ENCODE measurements at places on chromosomes 1 and 21.

DNA sequence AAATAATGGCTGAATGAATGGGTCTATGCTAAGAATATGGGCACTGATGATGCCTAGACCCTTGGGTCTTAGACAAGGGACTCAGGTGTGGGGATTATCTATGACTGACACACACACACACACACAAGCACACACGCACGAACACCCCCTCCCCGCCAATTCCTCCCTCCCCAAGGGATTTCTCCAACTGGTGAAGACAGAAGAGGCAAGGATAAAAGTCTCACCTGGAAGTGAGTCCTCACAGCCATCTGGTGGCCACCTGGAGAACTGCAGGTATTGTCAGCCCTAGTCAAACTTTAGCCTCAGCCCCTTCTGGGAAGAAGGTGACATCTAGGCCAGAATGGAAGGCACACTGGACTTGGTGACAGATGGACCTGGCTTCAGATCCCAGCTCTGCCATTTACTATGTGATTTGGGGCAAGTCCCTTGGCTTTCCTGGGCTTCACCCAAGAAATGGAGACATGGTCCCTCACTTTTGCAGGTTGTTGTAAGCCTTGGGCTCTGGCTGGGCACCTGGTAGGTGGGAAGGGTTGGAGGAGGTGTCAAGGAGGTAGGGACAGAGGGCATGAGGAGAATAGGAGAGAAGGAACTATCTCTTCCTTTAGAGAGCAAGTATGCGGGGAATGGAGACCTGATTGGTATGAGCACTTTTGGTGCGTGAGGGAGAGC is 4.0 kb upstream of the GPR3 start:
- DNase-seq, result peak; percentile 80

DNA sequence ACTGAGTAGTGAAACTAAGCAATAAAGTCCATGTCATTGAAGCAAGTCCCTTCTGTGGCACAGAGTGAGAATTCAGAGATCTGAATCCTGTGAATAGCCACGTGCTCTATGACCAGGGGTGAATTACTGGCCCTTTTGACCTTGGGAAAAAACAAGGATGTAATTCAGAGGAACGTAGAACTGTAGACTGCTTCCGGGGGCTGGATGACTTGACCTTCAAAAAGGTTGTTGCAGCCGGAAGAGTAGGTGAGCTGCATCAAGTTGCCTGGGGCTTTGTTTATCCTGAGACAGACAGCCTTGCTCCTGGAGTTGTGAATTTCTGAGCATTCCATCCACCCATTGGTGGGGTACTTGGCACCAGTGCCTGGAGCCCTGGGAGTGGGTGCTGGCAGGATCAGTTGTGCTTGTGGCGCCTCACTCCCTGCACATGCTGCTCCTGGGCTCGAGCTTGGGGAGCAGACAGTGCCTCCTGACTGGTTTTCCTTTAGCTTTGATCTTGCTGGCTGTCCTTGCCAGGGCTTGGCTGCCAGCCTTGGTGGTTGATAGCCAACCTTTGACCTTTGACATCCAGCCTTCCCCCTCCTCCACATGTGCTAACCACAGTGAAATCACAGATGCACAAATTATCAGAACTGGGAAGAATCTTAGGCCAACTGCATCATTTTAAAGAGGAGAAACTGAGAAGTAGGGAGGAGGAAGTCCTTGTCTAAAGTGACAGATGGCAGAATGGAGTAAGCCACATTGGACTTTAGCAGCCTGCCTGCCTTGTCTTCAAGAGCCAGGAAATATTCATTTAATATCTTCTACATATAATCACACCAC is 16.2 kb upstream of the MYOG start:
- no peak for DNase-seq

- no peak for DNase-seq
These were observed 8.6 kb downstream of the NECTIN4 start for GRCh38 chr1:161080441-161081405.

GRCh38 chr1:24978383-24979032 is 48.4 kb upstream of the RUNX3 start:
- DNase-seq, result no peak

DNA sequence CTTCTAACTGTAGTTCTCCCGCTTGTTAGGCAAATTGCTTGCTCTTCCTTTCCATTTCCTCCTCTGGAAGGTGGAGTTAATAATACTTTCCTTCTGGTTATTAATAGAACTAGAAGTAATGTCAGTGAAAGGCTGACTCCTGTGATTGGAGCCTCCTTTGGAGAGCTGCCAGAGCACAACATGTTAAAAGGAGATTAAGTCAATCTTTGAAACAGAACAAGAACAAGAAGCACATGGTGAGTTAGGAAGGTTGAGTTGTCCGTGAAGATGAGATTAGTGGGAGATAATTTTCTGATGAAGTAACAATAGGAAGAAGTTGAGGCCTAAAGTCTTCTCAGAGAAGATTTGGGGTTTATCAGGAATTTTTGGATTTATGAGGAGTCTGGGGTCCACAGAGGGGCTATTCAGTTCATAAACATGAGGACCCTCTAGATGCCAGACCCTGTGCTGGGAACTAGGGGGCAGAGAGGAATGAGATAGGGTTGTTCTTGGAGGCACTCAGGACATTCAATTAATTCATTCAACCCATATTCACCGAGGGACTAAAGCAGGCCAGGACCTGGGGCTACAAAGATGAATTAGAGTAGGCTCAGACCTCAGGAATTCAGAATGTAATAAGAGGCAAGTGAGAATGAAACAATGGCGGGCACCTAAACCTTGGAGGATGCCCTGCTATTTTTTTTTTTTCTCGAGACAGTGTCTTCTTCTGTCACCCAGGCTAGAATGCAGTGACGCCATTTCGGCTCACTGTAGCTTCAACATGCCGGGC is 40.7 kb upstream of the DHCR24 start:
- DNase-seq, result no peak

- no peak for DNase-seq
These were observed 29.3 kb downstream of the SIPA1L2 start for GRCh38 chr1:232600424-232601258.

DNA sequence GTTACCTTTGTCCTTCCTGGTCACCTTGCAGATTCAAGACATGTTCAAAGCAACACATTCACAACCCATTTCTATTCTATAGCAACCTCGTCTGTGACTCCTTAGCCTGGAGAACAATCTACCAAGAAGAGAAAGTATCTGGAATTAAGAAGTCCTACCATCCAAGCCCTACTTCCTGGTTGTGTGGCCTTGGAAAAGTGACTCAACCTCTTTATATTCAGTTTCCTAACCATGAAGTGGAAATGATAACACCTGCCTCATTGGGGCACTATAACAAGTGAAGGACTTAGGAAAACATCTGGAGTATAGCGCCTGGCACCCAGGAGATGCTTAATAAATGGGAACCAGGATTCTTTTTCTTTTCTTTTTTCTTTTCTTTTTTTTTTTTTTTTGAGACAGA is 36.5 kb upstream of the SRRM1 start:
- no peak for DNase-seq

GRCh38 chr1:12009318-12009947 is 9.9 kb upstream of the MIIP start:
- DNase-seq, result no peak

DNA sequence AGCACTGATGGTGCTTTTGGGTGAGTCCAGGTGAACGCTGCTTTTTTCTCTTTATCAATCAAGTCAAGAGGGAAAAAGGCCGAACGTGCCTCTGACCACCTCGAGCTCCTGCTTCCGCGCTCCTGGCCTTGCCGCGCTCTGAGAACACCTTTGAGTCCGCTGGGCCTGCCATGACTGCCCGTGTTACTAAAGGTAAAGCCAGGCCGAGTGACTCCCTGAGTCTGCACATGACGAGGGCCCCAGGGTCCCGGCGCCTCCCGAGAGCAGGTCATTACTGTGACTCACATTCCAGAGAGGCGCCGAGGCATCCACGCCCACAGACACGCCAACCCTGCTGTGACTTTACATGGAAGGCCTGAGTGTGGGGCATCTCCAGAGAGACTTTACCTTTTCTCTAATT is 11.1 kb downstream of the POFUT2 start:
- DNase-seq, result no peak

DNA sequence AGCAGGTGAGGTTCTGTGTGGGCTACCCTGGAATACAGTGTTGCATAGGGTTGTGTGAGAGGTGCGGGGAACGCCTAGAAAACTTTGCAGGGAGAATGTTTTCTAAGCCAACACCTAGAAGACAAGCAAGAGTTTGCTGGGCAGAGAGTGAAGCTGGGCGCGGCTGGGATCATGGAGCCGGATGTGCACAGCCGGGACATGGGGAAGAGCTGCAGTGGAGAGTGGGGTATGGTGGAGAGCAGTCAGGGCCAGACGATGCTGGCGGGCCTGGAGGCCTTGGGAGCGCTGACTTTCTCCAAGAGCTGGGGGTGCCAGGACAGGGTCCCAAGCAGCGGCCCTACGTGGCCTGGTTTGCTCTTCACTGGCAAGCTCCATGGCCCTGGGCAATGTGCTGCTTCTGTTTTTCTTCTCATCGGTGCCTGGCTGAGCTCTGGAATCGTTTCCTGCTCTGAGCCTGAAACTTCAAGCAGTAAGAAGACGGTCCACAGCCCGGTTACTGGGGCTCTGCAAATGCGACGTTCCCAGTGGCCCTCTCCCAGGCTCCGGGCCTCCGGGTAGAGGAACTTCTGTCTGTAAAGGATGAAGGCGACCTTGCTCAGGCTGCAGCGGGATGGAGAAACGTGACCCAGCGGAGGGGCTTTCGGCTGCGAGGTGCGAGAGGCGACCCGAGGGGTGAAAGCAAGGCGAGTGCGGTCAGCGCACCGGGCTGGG is 51.9 kb upstream of the CD34 start:
- DNase-seq, result no peak

DNA sequence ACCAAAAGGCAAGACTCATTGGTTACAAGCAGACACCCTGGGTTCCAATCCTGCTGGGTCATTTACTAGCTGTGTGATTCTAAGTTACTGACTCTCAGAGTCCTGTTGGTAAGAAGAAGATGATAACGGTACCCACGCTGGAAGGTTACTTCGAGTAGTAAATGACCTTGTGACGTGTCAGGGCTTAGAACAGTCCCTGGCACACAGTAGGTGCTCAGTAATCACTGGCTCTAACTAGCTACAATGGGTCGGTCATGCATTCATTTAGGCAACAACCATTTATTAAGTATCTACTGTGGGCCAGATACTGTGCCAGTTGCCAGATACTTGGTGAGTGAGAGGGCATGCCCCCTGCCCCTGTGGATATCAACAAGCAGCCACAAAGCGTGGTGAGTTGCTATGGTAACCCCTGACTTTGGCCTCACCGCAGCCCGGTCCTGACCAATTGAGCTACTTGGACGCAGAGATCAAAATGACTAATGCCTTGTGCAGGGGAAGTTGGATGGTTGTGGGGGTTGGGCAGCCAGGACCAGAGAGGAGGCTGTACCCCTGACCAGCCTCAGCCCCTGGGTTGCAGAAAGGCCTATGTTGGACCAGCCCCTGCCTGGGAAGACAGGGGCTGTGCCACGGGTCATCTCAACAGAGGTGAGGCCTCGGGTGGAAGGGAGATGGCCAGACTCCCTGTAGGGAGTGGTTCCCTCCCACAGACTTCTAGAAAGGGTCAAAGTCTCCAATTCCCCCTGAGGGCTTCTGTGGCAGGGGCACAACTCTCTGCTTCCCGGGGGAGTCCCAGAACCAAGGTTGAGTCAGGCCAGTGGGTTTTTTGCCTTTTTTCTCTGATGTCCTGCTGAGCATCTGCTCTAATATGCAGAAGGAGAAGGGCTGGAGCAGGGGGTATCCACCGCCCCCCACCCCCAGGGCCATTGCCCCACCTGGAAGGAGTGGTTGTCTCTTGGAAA is 16.0 kb downstream of the DHRS3 start:
- peak; percentile 59 for DNase-seq

GRCh38 chr21:32096411-32096810 is 182.4 kb downstream of the MIS18A start:
- peak; percentile 25 for DNase-seq

- no peak for DNase-seq
These were observed 21.9 kb downstream of the LRRC8D start for GRCh38 chr1:89842567-89843272.

GRCh38 chr1:6601049-6601922 is 1.4 kb downstream of the KLHL21 start:
- DNase-seq, result peak; percentile 39

DNA sequence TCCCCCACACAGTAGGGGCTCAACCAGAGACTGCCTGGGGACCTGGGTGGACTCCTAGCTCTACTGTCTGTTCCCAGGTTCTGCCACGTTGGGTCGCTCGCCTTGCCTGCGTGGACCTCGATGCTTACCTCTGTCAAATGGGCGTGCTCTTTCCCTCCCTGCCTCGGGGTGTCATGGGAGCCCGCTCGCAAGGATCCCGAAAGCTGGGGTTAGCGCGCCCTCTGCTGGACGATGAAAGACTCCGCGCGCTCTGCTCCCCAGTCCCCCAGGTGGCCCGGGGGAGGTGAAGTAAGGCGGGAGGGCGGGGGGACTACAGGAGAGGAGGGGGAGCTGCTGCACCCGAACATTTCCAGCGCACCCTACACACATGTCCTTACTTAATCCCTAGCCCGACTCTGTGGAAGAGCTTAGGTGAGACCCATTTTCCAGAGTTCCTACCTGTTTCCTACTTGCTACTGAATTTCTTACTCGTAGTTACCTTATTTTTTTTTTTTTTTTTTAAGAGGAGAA is 2.3 kb upstream of the BSND start:
- DNase-seq, result peak; percentile 82

DNA sequence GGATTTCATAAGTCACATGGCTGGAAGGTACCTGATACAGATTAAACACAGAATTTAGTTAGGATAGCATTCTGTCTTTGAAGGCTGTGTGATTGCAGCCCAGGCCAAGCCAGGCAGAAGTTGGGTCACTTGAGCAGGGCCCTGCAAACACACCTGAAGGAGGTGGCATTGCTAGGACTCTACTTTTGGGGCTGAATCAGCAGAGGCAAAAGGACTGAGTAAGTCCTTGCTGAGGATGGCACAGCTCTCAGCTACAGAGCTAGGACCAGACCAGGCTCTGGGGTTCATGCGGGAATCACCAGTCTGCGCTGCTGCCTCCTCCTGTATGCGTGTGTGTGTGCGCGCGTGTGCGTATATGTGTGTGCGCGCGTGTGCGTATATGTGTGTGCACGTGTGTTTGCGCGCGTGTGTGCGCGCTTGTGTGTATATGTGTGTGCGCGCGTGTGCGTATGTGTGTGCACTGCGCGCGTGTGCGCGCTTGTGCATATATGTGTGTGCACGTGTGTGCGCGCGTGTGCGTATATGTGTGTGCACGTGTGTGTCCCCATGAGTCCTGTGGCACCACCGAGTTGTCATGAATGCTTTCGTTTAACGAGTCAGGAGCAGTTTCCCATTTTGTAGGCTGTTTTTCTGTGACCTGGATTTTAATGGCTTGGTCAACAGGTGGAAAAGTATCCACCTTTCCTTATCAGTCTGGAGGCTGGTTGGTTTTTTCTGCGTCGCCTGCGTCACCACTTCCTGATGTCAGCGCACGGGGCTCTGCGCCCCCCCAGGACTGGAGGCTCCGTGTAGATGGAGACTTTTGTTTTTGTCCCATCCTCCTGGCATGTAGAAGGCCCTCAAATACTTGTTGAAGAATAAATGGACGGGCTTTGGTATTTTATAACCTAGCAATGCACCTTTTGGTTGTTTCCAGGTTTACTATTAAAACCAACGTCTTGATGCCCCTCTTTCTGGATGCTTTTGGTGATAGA is 34.7 kb downstream of the ADARB1 start:
- no peak for DNase-seq

GRCh38 chr1:8356256-8357209 is 38.6 kb downstream of the SLC45A1 start:
- DNase-seq, result no peak

Data from nephron progenitor cell (in vitro differentiated cells).